ENCODE measurements at places on chromosomes 12 and 14.
A peak's percentile ranks its signal among the peaks of the same experiment; 100 is the strongest.

- no peak for DNase-seq
Observed at GRCh38 chr14:50734950-50735695, 67.0 kb upstream of the SAV1 start.

DNA sequence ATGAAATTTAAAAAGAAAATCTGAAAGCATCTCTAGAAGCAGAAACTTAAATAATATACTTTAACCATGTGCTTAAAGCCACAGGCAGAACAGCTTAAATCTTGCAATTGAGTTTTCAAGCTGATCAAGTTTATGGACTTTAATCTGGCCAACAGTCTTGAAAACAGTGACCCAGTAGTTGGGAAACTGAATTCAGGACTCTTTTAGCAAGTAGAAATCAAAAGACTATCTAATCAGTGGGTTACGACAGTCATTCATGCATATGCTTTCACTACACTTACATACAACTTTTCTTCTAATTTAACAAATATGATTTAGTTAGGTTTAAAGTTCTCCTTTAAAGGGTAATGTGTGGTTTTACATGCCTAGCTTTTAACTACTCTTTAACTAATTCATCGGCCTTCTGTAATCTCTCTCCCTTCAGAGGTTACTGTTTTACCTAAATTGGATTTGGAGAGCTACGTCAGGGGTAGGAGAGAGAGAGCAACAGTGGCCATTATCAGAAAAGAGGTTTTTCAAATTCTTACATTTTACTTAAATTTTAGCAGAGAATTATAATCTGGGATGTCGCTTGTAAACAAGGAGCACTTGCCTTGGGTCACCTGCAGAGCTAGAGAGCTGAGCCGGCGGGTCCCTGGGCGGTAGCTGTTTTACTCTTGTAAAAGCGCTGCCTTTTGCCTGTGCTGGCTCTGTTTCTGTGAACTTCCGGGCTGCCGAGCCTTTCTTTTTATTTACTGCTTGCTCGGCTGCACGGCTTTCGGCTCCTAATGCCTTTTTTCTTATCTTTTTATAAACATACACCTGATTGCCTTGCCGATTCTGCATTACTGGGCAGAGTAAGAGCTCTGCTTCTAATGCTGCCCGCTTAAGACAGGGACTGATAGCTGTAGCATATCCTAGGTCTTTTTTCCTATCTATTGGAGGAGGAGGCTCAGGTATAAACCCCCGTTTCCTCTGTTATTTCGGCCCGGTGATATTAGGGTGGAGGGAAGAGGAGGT is 17.4 kb upstream of the LYZ start:
- DNase-seq: no peak

- peak; percentile 89 for DNase-seq
Observed at GRCh38 chr14:28577711-28578131, 188.9 kb upstream of the FOXG1 start.

- DNase-seq: no peak
Observed at GRCh38 chr12:5912437-5913334, 32.4 kb downstream of the ANO2 start.

Measured in astrocyte of the cerebellum (primary cell).